ENCODE measurements at places on chromosomes 7 and 10.

DNA sequence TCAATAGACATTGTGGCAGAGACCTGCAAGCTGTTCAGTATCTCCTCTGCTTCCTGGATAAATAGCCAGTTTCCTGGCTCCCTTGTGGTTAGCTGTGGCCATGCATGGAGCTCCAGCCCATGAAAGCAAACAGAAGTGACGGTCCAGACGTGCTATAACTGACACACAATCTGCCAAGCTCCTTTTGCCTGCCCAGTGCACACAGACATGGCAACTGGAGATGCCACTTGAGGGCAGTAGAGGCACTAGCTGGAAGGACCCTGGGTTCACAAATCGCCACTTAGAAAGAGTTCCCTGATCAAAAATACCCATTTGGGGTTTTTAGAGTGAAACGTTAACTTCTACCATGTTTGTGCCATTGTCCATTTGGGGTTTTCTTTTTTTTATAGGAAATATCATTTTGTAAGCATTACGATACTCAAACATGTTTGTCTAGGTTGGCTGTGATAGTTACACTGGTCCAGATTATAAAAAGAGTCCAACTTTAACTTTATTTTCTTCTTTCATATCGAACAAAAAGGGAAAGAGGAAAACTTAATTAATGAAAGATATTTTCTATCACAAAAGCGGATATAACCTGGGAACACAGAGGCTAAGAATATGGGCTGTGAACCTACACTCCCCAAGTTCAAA is 31.3 kb downstream of the KIN start:
- no peak for DNase-seq

- DNase-seq = no peak
Measured at GRCh38 chr7:44882899-44883298, 2.4 kb downstream of the PURB start.

GRCh38 chr7:130912082-130912861 is 178.3 kb upstream of the KLF14 start:
- DNase-seq = no peak

DNA sequence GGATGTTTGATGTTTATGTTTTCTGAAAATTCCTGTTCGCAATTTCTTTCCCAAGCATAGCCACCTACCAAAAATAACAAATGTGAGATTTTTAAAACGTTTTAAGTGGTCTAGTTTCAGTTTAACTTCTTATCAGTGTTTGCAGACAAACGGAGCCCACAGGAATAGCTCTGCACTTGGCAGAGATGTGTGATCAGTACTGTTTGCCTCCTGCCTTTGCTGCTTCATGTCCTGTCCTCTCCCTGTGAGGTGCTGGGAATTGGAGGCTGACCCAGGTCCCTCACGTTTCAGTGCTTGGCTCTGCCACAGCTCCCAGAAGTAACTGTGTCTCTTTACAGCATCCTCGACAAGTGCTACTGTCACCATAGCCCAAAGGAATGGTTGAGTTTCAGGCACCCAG is 1.2 kb downstream of the UCN3 start:
- DNase-seq = no peak

DNA sequence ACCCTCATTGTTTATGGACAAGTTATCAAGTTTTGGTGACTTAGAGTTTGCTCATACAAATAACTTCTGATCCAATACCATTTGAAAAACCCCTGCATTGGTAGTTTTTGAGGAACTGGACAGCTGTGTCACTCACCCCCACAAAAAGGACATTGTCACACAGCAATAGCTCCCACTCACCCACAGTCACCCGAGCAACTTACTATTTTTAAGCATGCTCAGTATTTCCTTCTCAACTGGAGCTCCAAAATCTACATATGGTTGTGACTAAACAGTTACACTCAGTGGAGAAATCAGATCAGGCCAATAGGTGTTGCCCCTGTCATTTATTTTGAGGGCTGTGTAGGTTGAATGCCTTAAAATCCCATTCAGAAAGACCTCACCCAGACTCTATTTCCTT is 165.2 kb upstream of the AUTS2 start:
- DNase-seq = no peak

GRCh38 chr10:98921316-98921715 is 314.3 kb downstream of the HPSE2 start:
- no peak for DNase-seq

- no peak for DNase-seq
Measured at GRCh38 chr7:139909379-139910050, 80.5 kb downstream of the TBXAS1 start.

GRCh38 chr7:17071866-17072265 is 190.1 kb upstream of the AGR3 start:
- DNase-seq = no peak

DNA sequence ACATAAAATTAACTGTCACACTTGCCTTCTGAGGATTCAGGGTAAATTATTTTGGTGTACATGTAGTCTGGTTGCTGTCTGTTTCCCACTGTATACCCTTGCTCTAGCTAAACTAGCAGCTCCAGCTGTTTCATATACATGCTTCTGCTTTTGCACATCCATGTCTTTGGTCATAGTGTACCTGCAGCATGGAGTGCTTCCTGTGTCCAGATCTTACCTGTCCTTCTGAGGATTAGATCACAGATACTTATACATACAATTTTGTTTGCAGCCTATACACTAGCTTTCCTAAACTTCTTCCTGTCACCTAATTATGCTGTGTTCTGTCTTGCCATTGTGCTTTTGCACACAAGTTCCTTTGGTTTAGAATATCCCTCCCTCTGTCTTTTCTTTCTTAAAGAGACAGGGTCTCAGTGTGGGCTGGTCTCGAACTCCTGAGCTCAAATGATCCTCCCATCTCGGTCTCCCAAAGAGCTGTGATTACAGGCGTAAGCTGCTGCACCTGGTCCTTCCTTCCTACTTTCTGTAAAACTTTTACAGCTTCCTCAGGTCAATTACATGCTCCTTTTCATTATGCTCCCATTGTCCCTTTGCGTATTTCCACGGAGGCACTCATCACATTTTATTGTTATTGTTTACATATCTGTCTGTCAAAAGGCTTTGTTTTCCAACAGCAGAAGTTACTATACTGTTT is 33.8 kb downstream of the TPST1 start:
- no peak for DNase-seq

GRCh38 chr7:4882169-4883032 is 1.1 kb downstream of the RADIL start:
- DNase-seq = no peak

GRCh38 chr7:6423942-6424701 is 23.6 kb downstream of the DAGLB start:
- DNase-seq = no peak

- no peak for DNase-seq
Measured at GRCh38 chr7:46908770-46909169, 673.1 kb downstream of the TNS3 start.

DNA sequence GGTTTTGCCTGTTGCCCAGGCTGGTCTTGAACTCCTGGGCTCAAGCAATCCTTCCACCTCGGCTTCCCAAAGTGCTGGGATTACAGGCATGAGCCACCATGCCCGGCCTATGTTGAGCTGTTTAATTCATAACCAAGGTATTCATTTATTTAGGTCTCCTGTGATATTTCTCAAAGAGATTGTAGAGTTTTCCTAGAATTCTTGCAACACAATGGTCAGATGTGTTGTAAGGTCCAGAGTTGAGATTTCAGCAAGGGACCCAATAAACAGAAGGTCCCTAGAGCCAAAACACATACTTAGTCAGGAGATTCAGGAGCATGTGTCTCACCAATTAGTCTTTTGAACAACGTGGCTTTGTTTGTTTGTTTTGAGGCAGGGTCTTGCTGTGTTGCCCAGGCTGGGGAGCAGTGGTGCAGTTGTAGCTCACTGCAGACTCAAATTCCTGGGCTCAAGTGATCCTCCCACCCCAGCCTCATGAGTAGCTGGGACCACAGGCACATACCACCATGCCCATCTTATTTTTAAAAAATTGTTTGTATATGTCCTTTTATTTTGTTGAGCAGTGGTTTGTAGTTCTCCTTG is 321.3 kb upstream of the GALNT17 start:
- DNase-seq = no peak

GRCh38 chr7:107186240-107186639 is 17.4 kb downstream of the HBP1 start:
- DNase-seq = no peak

DNA sequence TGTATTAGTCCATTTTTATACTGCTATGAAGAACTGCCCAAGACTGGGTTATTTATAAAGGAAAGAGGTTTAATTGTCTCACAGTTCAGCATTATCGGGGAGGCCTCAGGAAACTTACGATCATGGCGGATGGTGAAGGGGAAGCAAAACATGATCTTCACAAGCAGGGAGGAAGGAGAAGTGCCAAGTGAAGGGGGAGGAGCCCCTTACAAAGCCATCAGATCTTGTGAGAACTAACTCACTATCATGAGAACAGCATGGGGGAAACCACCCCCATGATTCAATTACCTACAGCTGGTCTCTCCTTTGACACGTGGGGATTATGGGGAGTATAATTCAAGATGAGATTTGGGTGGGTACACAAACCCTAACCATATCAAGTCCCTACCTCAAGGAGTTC is 85.4 kb downstream of the JAZF1 start:
- no peak for DNase-seq

DNA sequence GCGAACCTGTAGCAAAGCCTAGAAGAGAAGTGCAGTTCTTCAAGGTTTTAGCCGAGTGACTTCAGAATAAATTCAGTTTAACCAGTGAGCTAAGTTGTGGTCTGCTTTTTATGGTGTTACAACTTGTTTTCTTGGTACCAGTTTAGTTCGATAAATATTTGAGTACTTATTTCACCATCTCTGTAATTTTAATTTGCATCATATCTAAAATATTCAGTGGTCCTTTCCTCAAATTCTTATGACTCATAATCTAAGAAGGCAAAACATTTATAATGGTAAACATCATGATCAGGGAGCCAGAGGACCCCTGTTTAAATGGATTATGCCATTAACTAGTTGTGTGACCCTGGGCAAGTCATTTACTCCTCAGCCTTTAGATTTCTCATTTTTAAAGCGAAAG is 4.1 kb upstream of the BMPER start:
- no peak for DNase-seq

DNA sequence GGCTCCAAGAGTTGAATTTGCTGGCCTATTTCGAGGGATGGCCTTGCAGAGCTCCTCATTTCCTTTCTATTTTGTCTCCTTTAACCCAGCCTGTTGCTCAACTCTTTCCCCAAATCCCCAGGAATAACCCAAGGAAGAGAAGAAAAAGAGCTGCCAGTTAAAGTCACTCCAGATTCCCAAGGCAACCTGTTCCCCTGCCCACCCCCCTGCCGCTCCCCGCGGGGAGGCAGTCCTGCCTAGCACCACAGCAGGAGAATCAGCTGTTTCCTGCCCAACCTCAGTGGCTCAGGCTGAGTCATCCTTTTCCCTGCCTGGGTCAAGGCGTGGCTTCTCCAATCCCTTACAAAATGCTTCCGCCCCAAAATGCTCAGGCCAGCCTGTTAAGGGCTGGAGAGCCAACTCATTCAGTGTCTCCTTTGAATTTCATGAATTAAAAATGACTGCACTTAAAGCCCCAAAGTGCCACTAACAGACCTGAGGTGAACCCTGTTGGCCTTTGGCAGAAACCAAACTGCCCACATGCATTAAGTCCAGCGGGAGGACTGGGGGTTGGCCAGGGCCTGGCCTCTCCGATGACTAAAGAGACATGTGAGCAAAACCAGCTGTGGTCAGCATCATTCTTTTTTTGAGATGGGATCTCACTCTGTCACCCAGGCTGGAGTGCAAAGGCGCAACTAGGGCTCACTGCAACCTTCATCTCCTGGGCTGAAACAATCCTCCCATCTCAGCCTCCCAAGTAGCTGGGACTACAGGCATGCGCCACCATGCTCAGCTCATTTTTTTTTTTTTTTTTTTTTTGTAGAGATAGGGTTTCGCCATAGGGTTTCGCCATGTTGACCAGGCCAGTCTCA is 83.2 kb upstream of the KIF5B start:
- DNase-seq = no peak

DNA sequence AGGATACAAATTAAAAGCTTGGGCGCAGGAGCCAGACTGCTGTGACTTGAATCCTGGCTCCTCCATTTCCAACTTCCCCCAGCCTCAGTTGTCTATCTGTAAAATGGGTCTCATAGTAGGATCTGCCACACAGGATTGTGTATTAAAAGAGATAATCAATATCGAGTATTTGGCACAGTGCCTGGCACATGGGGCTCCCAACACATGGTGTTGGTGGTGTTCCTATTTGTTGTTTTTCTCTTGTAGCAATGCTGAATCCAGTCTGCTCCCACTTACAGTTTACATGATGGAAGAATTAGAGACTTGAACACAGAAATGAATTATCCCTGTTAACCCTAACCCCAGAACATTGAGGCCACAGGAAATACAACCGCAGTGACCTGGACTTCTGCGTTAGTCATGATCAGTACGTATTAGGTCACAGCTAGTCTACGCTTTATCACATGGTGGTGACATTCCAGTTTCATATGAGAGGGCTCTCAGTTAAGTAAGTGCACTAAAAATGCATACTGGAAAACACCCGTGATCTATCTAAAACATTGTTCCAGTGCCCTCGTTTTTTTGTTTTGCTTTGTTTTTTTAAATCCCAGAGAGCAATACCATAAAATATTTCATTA is 169.5 kb upstream of the KLF14 start:
- no peak for DNase-seq

DNA sequence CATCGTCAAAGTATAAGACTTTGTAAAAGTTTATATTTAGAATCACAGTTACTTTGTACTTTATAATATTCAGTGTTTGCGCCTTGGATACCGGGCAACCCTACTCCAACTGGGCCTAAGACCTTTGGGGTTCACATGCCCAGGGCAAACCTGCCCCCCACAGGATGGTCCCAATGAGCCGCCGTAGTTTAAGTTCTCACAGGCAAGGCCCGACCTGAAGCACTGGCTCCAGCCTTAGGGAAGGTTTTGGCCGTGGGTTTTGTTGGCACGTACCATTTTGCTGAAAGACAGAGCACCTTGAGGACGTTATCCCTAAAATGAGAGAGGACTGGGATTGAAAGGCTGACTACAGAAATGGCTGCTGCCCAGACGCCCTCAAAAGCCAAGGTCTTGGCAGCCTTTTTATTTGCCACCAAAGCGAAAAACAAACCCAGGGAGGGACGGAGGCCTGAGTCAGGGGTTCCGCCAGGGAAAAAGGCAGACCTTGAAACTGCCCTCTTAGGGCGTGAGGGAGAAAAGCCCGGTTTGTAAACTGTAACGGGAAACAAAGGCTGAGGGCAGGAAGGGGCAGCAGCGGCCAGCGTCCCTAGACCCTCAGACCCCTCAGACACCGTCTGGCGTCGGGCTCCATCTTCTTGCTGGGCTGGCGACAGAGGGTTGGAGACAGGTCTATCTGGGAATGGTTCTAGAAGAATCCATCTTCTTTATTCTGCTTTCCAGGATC is at the start of gene CCDC172:
CCDC172 (plus strand) TSS at position 222 of the 724 bp plus-strand sequence. CDS start 564 bp downstream, outside the sequence.
- no peak for DNase-seq

DNA sequence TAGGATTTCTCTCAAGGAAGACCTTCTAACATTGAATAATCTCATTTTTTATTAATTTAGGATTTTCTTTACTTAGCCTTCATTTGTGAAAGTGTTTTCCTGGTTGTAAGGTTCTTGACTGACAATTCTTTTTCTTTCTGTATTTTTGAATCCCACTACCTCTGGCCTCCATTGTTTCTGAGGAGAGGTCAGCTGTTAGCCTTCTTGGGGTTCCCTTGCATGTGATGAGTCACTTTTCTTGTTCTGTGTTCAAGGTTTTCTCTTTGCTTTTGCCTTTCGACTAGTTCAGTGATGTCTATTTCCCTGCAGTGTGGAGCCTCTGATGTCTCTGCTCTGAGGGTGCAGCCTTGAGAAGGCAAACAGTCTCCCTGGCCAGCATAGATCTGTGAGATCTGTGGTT is 304.1 kb upstream of the ZNF32 start:
- DNase-seq = no peak

GRCh38 chr10:24008164-24009091 is 200.5 kb upstream of the KIAA1217 start:
- DNase-seq = no peak

GRCh38 chr7:141483044-141483443 is 68.2 kb upstream of the AGK start:
- DNase-seq = no peak

- no peak for DNase-seq
Measured at GRCh38 chr10:34473174-34474008, 341.7 kb downstream of the PARD3 start.
